ENCODE measurements at places on chromosomes 11 and 22.
A peak's percentile ranks its signal among the peaks of the same experiment; 100 is the strongest.

GRCh38 chr22:19138217-19139000, 6.0 kb downstream of the ESS2 start:
- no peak for DNase-seq

DNA sequence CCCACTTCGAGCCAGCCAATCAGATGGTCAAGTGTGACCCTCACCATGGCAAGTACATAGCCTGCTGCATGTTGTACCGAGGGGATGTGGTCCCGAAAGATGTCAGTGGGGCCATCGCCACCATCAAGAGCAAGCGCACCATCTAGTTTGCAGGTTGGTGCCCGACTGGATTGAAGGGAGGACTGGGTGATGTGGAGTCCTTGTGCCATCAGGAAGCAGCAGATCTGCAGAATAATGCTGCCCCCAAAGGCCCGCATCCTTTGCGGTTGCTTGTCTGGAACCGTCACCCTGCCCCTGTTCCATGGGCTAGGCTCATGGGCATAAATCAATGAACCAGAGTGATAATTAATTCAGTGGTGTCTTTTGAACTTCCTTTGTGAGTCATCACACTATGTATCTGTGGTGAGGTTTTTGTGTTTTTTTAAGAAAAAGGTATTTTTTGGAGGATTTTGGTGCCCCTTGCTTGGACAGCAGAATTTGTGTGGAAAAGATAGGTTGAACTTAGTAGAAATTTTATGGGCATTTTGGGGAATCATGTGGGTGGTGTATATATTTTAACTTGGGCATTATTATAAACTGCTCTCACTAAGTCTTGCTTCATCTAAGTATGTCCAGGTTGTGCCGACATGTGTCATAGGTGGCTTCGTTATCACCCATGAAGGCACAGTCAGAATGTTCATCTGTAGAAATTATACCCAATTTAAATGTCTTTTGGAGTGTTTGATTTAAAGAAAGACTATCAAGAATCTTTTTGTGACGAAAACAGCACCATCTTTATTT, 22.3 kb downstream of the LRRC74B start:
- DNase-seq, result no peak

GRCh38 chr11:70141486-70142220, 61.4 kb upstream of the FADD start:
- DNase-seq, result no peak

DNA sequence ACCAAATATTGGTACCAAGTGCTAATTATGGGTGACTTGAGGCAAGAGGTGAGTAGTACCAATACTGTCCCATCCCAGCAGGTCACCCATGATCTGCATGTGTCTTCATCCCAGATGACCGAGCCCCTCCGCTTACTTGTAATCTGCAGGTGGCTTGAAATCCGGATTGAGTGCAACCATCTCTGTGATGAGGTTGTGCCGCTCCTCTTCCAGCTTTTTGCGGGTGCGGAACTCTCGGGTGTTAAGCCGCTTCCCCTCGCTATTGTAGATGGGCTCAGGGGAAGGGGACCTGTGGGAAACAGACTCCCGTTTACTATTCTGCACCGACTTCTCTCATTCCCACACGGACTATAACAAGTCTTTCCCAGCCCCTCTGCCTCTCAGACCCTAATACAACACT, 8.2 kb downstream of the SF1 start:
- no peak for DNase-seq

DNA sequence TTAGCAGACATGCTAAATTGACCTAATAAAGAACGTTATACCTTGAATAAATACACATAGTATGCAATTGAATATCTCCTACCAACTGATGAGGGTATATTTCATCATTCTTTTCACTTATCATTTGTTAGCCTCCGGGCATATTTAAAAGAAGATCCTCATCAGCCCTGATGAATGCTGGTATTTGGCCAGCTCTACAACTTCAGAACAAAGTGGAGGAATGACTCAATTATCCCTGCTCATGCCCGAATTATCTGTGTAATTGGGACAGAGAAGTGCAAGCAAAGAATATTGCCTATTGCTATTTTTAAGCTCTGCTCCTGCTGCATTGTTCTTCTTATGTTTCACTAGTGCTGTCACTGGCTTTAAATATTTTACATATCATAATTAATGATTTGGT, 622.1 kb downstream of the METTL15 start:
- DNase-seq, result no peak

DNA sequence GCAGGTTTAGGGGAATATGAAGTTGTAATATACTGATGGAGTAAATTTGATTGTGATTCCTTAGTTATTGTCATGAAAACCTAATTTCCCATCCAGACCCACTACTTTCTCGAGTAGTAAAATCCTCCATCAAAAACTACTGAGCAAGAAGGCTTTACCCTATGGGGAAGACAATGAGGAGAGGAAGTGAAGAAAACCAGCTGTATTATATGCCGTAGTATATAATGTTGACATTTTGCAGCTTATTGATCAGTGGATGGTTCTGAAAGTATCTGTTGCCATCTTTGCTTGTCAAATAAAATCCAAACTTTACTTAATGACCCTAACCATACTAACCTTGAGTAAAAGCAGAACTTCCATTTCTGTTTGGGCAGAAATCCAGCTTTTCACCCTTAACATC, 292.8 kb upstream of the RAG2 start:
- DNase-seq, result no peak

- no peak for DNase-seq
Observed at GRCh38 chr11:130451231-130452019, 3.0 kb downstream of the ADAMTS15 start.

GRCh38 chr22:43164636-43165035, 13.3 kb downstream of the TSPO start:
- DNase-seq, result no peak

GRCh38 chr11:19553683-19554333, 158.8 kb upstream of the NAV2 start:
- peak; percentile 33 for DNase-seq

DNA sequence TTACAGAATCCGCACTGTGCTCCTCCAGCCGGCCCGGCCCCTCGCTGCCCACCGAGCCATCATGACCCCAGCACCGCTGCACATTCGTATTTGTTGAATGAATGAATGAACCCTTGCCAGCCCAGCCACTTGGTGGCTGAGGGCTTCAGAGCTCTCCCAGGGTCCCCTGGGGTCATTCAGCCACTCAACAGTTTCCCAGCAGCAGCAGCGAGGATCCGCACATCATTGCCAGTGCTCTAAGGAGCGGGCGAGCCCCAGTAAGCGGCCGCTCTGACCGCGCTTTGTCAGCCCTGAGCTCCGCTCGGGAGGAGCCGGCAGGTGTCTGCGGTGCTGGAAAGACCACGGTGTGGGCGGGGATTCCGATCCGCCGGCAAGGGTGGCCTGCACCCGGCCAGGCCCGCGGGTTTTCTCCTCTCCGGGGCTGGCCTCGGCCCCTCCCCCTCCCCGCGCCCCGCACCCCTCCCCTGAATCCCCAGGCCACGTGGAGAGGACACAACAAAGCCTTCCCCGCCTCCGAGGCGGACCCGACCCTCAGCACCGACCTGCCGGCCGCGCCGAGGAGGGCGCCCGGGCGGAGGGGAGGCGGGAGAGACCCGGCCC, 563 bp downstream of the BID start:
- no peak for DNase-seq

DNA sequence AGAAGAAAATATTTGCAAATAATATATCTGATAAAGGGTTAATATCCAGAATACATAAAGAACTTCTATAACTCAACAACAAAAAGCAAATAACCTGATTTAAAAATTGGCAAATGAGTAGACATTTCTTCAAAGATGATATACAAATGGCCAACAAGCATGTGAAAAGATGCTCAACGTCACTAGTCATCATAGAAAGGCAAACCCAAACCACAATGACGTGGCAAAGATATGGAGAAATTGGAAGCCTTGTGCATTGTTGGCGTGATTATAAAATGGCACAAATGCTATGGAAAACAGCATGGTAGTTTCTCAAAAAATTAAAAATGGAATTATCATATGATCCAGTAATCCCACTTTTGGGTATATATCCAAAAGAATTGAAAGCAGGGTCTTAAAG, 466.3 kb downstream of the TBC1D22A start:
- no peak for DNase-seq

DNA sequence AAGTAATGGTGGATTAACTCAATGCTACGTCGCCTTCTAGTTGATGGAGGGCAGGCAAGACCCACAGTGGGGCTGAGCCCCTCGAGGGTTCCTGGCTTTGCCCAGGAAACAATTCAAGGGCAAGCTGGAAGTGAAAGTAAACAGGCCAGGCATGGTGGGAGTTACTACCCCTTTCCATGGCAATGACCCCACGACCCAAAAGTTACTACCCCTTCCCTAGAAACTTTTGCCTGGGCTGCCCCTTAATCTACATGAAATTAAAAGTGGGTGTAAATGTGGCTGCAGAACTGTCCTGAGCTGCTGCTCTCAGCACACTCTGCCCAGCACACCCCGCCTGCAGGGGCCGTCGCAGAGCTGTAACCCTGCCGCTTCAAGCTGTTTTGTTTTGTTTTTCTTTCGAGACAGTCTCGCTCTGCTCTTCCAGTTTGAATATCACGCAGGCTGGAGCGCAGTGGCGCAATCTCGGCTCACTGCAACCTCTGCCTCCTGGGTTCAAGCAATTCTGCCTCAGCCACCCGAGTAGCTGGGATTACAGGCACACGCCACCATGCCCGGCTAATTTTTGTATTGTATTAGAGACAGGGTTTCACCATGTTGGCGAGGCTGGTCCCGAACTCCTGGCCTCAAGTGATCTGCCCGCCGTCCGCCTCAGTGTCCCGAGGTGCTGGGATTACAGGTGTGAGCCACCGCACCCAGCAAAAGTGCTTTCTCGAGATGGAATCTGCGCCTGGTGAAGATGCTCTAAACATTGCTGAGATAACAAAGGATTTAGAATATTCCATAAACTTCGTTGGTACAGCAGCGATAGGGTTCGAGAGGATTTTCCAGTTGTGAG, 5.9 kb upstream of the RNH1 start:
- no peak for DNase-seq

DNA sequence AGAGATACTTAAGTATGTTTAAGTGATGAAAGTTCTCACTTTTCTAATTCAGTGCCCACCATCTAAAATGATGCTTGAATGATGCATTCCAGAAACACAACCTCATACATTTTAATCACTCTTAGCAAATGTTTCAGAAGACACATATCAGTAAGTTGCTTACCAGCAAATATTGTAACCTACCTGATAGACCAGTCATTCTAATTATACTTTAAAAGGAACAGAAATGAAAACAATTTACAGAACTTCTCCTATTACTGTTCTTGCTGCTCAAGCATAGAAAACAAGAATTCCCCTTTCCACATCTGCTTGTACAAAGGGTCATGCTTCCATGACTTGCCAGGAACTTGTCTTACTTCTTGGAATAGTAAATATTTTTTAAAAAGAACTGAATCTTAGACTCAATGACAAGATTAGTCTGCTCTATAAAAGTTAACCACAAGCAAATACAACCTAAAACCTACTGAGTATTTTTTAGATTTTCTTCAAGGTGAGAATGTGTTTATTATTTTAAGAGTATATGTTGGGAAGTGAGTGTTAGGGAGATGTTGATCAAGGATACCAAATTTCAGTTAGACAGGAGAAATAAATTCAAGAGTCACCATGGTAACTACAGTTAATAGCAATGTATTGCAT, 82.0 kb upstream of the SC5D start:
- DNase-seq, result no peak

DNA sequence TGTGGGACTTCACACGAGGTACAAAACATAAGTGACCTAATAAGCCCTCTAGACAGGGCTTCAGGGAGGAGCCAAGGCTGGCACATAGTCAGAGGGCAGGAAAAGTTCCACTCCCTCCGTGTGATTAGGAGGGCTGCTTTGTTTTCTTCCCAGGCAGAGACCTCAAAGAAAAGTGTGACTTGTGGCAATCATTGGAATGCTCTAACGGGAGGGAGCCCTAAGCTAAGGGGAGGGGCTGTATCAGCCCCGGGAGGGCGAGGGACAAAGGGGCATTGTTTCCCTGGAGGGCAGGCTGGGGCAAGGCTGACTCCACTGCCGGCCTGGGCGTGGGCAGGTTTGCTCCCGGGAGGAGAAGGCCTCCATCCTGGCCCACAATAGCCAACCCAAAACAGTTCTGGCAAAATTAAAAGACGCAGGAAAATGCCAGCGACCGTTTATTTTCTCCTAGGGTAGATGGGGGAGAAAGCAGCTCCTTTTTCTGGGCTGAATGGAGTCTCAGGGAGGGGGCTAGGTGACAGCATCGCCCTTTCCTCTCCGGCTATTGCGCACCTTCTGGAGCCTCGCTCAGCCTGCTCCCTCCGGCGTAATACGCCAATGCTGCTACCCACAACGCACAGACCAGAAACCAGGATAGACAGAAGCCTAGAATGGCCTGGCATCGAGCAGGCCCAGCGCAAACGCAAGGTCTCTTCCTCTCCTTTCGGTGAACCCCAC, 60.2 kb downstream of the ENDOD1 start:
- no peak for DNase-seq

DNA sequence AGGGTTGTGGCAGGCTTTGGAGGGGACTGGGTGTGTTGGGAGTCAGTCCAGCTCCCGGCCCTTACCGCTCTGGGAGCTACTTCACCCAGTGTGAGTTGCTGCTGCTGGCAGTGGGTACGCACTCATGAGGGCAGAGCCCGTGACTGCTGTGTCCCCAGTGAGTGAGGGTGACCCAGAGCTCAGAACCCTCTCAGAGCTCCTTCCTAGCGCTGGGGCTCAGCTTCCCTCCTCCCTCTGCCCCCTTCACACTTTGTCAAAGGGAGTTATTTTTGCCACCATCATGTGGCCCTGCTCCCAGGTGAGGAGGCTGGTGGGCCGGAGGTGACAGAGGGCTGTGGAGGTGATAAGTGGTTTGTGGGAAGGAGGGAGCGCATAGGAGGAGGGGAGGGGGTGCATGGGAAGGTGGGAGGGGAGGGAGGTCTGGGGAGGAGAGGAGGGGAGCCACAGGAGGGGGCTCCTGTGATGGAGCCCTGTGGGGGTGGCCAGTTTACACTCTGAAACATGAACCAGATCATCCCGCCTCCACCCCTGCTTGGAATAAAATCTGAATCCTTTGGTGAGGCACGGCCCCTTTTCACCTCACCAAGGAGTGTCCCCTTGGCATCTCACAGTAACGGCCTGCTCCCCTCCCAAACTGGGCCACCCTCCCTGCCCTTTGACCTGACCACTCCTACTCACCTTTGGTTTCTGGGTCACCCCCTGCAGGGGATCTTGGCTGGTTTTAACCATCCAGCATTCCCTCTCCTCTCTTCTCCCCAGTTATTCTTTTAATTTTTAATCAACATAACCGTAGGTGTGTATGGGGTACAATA, 9.9 kb downstream of the NDUFV1 start:
- no peak for DNase-seq

Data from activated T-helper 1 cell treated with anti-CD3 and anti-CD28 coated beads, Interleukin-2, amount 50 U/mL, for 16 hours (primary cell).